ENCODE measurements at places on chromosomes 1 and 21.

GRCh38 chr1:40948741-40949443 lies 30.6 kb upstream of the CTPS1 start:
- no peak for DNase-seq

DNA sequence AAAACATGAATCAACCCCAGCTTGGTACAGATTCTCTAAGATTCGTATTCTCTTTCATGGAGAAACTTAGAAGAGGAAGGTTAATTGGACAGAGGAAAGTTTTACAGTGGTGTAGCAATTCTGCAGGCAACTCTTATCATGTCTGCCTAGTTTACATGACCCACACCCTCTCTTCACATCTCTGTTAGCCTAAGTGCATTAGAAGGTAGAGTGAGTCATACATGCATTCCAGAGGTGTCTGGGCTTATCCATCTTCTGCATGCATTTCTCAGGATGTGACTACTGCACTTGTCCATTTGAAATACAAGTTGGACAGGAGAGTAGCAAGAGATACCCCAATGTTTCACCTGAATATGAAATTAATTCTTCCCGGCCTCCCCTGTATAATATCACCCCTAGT lies 578.4 kb upstream of the NCAM2 start:
- no peak for DNase-seq

GRCh38 chr1:210311726-210312493 lies 16.8 kb upstream of the HHAT start:
- peak; percentile 83 for DNase-seq

DNA sequence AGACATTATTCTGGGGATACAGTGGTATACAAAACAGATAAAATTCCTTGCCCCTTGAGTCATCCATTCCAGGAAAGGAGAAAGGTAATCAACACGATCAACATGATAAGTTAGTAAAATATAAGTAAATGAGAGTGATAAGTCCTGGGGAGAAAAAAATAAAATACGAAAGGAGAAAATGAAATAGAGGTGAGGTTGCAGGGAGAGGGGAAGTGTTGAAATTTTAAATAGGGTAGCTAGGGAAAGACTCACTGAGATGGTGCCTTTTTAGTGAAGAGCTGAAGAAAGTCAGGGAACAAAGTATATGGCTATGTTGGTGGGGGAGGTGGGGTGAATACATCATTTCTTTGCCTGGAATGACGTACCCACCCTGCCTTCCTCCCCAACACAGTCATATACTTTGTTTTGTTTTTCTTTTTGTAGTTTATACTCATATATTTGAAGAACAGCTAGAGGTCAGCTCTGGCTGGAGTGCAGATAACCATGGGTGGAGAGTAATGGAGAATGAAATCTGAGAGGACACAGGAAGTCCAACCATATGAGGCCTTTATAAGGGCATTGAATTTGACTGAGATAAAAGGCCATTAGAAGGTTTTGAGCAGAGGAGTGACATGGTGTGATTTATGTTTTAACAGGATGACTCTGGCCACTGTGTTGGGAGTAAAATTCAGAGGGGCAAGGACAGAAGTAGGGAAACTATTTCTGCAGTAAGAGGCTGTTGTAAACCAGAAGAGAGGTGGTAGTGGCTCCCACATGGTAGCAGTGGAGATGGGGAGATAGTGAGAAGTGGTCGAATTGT lies 54.8 kb downstream of the OSBPL9 start:
- DNase-seq, result no peak

GRCh38 chr1:23742670-23743286 lies 493 bp upstream of the ELOA start:
- DNase-seq, result no peak

GRCh38 chr21:39971956-39972355 lies 104.7 kb downstream of the PCP4 start:
- no peak for DNase-seq

GRCh38 chr1:44685881-44686280 lies 11.4 kb downstream of the ARMH1 start:
- no peak for DNase-seq

DNA sequence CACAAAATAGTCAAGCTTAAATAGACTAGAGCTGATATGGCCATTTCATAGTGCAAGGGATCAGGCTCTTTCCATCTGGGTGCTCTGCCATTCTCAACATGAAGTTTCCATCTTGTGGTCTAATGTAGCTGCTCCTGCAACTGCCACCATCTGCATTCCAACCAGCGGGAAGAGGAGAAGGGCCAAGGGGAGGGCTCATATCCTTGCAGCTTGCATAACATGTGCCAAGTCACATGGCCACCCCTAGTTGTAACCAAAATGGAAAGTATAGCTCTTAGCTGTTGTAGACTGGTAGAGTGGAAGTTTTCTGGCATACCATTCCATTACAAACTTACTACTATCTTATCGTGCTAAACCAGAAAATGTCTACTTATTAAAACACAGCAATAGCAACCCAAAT lies 38.9 kb upstream of the IVNS1ABP start:
- DNase-seq, result no peak

DNA sequence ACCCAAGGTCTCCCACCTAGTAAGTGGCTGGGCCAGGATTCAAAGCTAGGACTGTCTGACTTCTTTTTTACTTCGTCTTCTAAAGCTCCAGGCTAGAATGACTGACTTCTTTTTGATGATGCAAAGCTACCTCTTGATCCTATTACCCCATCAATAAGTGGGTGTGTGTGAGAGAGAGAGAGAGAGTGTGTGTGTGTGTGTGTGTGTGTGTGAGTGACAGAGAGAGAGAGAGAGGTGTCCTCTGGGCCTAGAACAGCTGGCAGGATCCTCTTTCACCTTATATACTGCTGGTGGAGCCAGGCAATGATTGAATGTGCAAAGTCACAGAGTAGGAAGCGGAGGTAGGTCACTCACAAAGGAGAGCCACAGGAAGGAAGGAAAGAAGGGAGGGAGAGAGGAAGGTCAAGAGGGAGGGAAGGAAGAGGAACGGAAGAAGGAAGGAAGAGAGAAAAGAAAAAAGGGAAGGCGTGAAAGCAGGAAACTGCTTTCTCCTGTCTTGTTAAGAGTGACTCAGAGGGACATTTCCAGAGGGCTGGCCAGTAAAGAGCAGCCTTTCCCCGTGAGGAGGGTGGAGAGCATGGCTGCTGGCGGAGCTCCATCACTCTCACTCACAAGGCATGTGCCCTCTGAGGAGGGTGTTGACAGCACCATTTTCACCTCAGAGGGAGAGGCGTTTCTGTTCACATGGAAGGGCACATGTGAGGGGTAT lies 68.9 kb downstream of the CDC7 start:
- DNase-seq, result no peak

DNA sequence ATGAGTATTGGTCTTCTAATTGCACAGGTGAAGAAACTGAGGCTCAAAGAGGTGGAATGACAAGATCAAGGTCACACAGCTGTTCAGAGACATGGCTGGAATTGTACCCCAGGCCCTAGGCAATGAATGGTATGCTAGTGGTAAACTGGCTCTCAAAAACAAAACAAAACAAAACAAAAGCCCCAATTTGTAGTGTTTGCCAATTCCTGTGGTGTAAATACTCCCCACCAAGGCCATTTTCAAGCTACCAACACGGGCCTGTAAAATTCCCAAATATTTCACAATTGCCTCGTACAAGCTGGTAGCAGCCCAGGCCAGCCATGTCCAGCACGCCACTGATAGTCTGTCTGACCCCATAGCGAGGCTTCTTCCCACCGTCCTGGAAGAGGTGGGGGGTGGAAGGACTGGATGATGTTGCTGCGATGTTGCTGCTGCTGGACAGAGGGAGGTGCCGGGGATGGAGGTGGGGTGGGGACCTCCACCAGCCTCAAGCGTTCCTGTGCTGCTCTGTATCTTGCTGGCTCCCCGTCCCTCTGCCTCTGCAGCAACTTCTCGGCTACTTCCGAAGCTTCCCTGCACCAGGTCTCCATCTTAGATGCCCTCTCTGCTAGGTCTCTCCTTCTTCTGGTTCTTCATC lies 62.2 kb upstream of the RUNX3 start:
- no peak for DNase-seq

- DNase-seq, result no peak
Observed at GRCh38 chr1:29227511-29227910, 3.2 kb downstream of the MECR start.

DNA sequence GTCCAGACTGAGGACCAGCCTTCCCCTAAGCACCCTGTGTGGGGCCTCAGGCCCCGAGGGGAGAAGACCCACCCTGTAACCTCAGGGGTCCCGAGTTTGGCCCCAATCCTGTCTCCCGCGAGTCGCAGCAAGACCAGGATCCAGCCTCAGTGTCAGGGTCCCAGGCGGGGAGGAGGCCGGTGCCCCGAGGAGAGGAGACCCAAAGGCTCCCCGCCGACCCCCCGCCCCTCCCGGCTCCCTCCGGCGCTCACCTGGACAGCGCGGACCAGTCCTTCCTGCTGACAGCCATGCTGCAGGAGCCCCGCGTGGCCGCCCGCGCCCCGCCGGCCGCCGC lies at the start of gene LAD1:
Gene LAD1 (minus strand): TSS at position 307 of the 334 bp plus-strand sequence. CDS start 18 bp downstream, at position 289.
- no peak for DNase-seq

GRCh38 chr1:171152549-171152948 lies 32.6 kb upstream of the FMO2 start:
- DNase-seq, result no peak

GRCh38 chr1:247111259-247111699 lies 7.1 kb upstream of the ZNF669 start:
- no peak for DNase-seq

- DNase-seq, result no peak
Observed at GRCh38 chr21:18204931-18205330, 39.7 kb upstream of the CHODL start.

- DNase-seq, result no peak
Observed at GRCh38 chr1:222582099-222582774, 7.5 kb downstream of the TAF1A start.

DNA sequence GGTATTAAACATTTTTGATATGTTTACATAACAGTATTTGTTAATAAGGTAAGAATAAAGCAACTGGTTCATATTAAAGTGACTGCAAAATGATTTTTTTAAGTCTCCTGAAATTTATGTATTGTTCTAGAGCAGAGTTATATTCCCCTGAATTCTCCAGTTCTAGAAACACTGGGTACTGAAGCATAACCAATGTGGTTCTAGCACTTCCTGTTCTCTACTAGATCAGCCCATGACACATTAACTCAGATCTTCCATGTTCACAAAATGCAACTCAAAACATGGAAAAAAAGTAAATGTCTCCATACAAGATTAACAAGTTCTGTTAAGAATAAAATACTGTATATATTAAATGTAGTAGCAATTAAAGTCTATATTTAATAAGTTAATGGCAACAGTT lies 3.9 kb downstream of the NEGR1 start:
- no peak for DNase-seq

- no peak for DNase-seq
Observed at GRCh38 chr1:6770751-6771440, 14.4 kb upstream of the CAMTA1 start.

GRCh38 chr1:157147906-157148700 lies 9.9 kb upstream of the ETV3 start:
- no peak for DNase-seq

DNA sequence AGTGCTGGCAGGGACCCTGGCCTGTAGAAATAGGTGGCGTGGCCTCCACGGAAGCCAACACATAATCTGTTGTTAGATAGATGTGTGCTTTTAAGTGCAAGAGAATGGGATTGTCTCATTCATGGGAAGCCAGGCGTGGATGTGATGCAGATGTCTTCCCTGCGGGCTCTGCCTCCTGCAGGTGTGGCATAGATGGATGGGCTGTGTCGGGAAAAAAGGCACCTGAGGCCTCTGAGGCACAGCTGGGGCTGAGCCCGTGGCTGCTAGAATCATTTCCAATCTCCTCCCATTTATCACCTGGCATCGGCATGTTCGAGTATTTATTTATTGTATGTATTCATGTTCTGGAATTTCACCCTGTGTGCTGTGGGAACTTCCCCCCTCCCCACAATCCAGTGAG lies 353.4 kb upstream of the AJAP1 start:
- DNase-seq, result peak; percentile 70

GRCh38 chr1:9093581-9093980 lies 24.1 kb upstream of the SLC2A5 start:
- DNase-seq, result no peak

- DNase-seq, result no peak
Observed at GRCh38 chr1:6351480-6352137, 42.0 kb downstream of the ACOT7 start.

- no peak for DNase-seq
Observed at GRCh38 chr21:18460979-18461378, 57.4 kb upstream of the TMPRSS15 start.

- no peak for DNase-seq
Observed at GRCh38 chr1:117120774-117121588, 568 bp downstream of the TRIM45 start.

- DNase-seq, result no peak
Observed at GRCh38 chr1:24908591-24909259, 21.4 kb downstream of the RUNX3 start.

DNA sequence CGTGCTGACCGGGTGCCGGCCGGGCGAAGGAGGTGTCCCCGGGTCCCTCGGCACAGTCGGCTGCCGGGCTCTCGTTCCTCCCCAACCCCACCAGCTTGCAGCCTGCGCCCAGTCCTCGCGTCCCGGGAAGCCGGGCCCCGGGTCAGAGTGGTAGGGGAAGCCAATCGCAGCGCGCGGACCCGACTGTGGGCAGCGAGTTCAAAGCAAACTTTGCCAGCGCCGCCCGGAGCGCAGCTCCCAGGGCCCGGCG lies 328 bp downstream of the MYCL start:
- DNase-seq, result no peak

DNA sequence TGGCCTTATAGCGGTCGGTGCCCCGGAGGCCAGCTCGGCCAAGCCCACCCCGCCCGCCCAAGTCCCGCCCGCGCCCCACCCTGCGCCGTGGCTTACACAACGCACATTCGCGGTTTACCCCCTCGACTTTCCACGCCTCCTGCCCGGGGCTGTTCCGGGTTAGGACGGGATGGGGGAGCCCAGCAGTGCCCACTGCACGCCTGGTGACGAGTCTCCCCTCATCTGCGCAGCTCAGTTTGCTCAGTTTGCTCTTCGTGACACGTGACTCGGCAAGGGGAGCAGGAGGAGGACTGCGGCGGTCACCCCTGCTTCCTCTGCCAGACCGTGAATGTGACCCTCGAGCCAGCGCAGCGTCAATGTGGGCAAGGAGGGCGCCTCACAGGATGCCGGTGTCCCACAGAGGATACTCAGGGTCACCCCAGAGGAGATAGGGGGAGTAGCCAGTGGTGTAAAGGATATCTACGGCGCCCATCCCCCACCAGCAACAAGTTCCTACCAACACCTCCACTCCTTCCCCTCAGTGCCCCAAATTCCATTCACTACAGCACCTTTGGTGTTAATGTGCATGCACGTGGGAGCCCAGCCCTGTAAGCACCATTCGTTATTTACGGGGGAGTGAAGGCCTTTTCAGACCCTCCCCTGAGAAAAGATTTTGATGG lies 350 bp upstream of the S100A6 start:
- no peak for DNase-seq

DNA sequence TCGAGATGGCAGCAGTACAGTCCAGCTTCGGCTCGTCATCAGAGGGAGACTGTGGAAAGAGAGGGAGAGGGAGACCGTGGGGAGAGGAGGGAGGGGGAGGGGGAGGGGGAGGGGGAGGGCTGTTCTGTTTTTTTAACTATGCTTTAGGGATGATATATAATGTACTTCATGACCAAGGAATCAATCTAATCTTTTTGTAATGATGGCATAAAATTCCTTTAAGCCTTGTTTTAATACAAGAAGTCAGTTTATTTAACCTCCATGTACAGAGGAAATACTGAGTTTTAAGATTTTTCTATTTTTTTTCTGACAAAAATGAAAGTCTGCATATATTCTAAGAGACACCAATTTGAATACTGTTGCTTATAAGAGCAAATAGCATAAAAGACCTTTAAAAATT lies 41.9 kb downstream of the PTBP2 start:
- no peak for DNase-seq

Measured in vagina (tissue), 2 donors.